ENCODE measurements at places on chromosomes 4 and X. TPM values are rescaled to one million over a fixed set of nuclear protein-coding genes. Genes with fewer than 3 reads are reported as not detected.

The CCDC110 gene
- total RNA-seq, result 0.18 TPM

The ACE2 gene
- 1.3 TPM for total RNA-seq

The CXorf49 gene
- total RNA-seq, result not detected

The PFKFB1 gene
- not detected for total RNA-seq
